ENCODE measurements at places on chromosomes 12 and 14.
A peak's percentile ranks its signal among the peaks of the same experiment; 100 is the strongest.

DNA sequence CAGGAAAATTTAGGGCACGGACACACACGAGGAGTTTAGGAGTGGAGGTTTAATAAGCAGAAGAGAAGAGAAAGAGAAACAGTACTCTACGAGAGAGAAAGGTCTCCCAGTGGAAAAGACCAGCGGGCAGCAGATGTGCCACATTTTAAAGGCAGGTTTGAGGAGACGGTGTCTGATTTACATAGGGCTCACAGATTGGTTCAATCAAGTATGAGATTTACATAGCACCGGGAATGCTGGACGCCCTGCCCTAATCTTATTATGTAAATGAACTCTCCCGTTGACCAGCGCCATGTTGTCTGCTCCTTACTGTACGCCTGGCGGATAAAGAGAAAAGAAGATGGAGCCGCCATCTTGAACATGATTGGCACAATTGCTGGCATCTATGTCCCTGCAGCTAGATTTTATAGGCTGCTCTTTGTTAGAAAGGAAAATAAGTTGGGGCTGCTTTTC lies 17.9 kb downstream of the NFKBIA start:
- DNase-seq = no peak

GRCh38 chr12:122308811-122309210 lies 42.5 kb upstream of the VPS33A start:
- DNase-seq = no peak

GRCh38 chr12:122006186-122006926 lies 15.3 kb upstream of the BCL7A start:
- peak; percentile 33 for DNase-seq

DNA sequence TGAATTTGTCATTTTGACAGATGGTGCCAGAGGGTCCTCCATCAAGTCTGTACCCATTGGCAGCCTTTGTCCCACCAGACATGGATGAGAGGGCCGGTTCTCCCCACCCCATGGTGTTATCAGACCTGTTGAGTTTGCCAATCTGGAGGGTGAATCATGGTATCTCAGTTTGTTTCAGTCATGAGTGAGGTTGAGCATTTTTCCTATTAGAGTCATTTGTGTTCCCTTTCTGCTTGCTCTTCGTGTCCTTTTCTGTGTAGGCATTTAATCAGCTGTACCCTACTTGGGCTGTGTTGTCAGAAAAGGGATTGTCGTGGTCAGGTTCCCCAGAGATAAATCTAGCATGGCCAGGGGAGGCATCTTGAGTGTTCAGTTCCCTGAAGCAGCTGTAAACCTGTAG lies 30.5 kb downstream of the SLC24A4 start:
- no peak for DNase-seq

- DNase-seq = peak; percentile 64
Observed at GRCh38 chr12:45655186-45655585, 74.3 kb upstream of the ARID2 start.

GRCh38 chr12:105897311-105897725 lies 241.4 kb downstream of the NUAK1 start:
- DNase-seq = no peak

DNA sequence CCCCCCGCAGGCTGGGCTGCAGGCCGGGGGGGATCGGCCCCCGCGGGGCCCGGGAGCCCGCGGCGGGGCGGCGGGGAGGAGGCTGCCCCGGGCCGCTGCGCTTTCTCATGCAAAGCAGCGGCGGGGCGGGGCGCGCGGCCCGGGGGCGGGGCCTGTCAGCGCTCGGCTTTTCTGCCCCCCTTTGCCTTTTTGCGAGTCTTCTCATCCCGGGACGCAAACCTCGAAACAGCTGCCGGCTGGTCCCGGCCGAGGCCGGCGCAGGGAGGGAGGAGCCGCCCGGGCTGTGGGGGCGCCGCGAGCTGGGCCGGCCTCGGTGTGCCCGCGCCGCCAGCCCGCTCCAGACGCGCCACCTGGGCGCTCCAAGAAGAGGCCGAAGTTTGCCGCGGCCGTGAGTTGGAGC lies at the start of gene FZD10:
Gene FZD10, plus strand, starts transcription at position 198 of the 400 bp plus-strand sequence. CDS start 479 bp downstream, outside the sequence.
- no peak for DNase-seq

GRCh38 chr12:59111851-59112250 lies 191.5 kb upstream of the LRIG3 start:
- no peak for DNase-seq

GRCh38 chr14:95270203-95270602 lies 49.5 kb downstream of the CLMN start:
- DNase-seq = no peak

DNA sequence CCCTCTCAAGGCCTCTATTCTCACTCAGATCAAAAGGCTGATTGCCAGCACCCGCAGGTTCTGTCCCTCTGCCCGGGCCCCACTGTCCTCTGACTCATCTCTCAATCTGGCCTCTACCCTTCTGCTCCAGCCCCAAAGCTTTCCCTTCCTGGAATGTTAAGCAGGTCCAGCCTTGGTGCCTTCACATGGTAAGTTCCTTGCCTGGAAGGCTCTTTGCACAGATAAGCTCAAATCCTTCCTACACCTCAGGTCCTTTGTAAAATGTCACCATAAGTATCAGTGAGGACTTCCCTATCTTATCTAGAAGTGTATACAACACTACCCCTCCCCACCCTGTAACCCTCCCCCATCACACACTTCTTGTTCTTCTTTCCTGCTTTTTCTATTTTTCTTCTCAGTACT lies 22.2 kb downstream of the LPCAT3 start:
- DNase-seq = no peak

DNA sequence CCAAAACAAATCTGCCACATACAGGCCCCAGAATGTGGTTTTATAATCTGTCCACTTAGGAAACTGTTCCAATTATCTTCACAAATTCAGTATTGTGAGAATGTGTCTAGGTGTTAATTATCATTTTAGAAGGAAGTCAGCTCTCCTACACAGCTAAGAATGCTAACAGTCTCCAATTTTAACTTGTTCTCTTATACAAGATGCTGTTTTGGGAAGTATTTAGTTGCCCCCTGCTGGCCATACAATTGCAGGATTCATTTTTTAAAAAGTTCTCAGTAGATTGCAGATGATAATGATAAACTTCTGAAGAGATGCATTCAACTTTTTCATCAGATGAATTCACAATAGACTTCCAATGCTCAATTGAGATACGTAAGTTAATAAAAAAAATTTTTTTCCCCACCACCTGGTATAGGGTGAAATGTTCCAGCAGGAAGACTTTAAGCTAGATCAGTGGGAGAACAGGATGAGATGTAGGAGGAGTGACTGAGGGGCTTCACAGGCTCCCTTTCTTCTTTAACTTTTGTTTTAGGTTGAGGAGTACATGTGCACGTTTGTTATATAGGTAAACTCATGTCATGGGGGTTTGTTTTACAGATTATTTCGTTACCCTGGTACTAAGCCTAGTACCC lies 27.3 kb upstream of the OSBPL8 start:
- peak; percentile 53 for DNase-seq

DNA sequence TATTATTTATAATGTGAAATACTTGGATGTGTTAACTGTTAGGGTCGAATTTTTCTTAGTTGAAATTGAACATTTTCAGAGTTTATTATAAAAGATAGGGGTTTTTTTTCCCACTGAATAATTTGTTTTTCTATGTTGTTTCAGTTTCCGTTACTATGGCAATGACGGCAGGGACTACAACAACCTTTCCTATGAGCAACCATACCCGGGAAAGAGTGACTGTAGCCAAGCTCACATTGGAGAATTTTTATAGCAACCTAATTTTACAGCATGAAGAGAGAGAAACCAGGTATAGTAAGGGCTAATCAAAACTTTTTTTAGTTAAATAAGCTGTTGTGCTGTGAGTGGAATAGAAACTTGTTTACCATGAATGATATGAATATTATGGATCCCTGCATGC lies 35.1 kb upstream of the BMAL2 start:
- no peak for DNase-seq

GRCh38 chr12:48881686-48882314 lies 16.1 kb upstream of the RND1 start:
- DNase-seq = no peak

- no peak for DNase-seq
Observed at GRCh38 chr12:110733089-110733715, 9.5 kb downstream of the PPP1CC start.

- DNase-seq = no peak
Observed at GRCh38 chr12:6826734-6827436, 1.3 kb upstream of the P3H3 start.

- no peak for DNase-seq
Observed at GRCh38 chr12:99767809-99768208, 120.3 kb downstream of the GARIN6 start.

- DNase-seq = no peak
Observed at GRCh38 chr14:86777963-86778602, 1214.9 kb downstream of the GALC start.

- no peak for DNase-seq
Observed at GRCh38 chr14:79028281-79028680, 858.1 kb downstream of the NRXN3 start.

DNA sequence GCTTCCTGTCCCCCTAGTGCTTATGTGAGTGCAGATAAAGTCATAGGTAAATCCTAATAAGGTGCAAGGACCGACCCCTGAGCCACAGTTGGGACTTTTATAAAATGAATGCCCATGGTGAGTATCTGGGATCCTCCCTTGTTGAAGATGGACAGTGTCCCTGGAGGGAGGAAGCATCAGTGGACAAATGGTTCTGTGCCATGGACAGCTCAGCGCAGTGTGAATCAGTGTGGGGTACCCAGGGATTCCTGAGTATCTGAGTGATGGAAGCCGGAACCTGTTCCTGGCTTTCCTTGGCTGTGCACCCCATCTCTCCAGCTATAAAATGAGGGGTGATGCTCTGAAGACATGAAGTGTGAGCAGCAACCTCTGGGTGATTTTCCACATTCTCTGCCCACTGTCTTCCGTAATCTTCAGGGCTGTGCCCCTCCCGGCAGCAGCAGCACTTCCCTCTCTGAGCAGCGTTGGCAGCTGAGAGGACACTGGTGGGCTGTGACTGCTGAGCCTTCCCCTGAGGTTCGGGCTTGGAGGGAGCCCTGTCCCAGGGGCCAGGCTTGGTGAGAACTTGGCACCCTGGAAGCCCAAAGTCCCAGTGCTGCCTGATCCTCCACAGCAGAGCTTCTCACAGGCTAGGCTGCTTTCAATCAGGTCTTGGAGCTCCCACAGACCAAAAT lies 25.0 kb downstream of the VCPKMT start:
- no peak for DNase-seq

- DNase-seq = no peak
Observed at GRCh38 chr14:89267656-89268055, 149.4 kb downstream of the FOXN3 start.

DNA sequence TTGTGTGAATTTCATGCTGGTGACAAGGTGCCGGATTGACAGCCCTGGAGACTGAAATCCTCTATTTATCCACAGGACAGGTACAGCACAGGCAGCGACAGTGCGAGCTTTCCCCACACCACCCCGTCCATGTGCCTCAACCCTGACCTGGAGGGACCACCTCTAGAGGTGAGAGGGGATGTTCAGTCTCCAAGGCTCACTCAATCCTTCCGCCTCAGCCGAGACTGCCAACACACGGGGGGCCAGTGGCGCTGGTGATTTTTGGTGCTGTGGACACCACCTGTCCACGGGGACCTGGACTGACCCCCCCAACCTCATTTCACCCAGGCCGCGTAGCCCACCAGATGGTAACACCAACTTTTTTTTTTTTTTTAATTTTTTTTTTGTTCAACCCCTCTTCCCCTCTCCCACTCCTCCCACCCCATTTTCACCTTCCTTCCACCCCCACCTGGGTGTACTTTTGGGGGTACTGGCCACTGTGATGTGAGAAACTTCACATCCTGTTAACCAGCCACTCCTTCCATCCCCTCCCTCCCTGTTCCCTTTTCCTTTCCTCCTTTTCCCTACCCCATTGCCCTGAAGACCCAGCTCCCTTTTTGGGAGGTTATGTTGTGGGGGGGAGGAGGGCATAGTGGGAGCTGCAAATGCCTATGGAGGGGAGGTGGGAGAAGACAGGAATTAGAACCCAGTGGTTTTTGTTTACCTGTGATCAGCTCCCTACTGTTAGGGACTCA lies 12.9 kb downstream of the PCBP2 start:
- no peak for DNase-seq

- DNase-seq = no peak
Observed at GRCh38 chr12:18810537-18811253, 72.8 kb downstream of the CAPZA3 start.

GRCh38 chr12:64085154-64085553 lies 136.9 kb downstream of the KICS2 start:
- DNase-seq = no peak

DNA sequence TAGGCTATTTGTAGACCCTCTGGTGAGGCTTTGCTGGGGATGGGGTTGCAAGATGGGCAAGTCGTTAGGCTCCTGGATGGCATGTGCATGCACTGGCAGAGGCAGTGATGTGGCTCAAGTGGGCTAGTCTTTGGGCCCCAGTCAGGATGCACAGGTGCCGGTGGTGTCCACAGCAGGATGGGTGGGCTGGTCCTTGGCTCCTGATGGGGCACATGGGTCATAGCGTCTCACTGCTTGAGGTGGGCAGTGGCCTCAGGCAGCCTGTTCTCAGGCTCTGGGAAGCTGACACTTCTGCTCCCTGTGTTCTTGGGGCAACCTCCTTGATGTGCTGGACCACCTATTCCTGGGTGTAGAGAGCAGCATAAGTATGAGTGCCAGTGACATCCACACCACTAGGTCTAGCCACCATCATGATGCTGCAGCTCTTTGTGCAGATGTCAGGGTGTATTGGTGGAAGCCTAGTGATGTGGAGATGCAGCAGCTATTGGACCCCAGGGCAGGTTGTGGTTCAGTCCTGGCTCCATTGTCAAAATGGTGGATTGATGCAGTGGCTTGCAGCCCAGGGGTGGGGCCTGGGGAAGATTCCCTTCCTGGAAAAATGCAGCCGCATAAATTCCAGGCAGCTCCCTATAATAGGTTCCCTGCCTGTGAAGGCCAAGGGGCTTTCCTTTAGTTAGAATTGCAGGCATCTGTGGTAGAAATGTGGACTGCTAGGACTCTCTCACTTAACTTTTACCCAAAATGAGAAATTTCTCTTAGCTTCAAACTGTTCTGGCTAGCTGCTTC lies 742.5 kb upstream of the MDGA2 start:
- no peak for DNase-seq

GRCh38 chr12:88298761-88299242 lies 156.7 kb downstream of the TMTC3 start:
- no peak for DNase-seq

GRCh38 chr14:56648508-56649301 lies 69.1 kb downstream of the TMEM260 start:
- no peak for DNase-seq

DNA sequence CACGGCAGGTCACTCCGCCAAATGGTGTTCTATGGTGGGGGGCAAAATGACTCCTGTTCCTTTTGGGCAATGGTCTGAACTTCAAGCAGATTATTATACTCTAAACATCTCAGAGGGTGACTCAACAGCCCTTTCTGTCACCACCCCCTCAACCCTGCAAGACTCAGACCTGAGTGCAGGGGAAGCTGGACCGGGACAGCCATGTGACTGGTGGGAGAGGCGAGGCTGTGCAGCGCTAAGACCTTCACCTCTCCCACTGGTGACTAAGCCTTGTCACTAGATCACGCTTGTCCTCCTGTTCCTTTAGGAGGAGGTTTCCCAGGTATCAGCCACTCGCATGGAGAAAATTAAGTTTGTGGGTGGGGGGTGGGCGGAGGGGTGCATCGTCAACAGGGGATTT lies 67.1 kb upstream of the CCND2 start:
- no peak for DNase-seq

All from CD4-positive, alpha-beta T cell treated with Interleukin-6 at 100 ng/mL for 8 hours (primary cell).